ENCODE measurements at places on chromosomes 2 and 18. TPM values are rescaled to one million over a fixed set of nuclear protein-coding genes. Genes with fewer than 3 reads are reported as not detected.

Gene CRYGD
- total RNA-seq = 5.5 TPM

Gene HOXD3
- total RNA-seq = not detected

Gene GPR155
- total RNA-seq = 0.26 TPM

Gene GCG
- total RNA-seq = not detected

Gene PDK1
- total RNA-seq = 154 TPM

Gene SP140
- not detected for total RNA-seq

Gene CCDC68
- 0.10 TPM for total RNA-seq

Gene TUBA3E
- total RNA-seq = not detected

Gene DSC1
- 0.04 TPM for total RNA-seq

DNA sequence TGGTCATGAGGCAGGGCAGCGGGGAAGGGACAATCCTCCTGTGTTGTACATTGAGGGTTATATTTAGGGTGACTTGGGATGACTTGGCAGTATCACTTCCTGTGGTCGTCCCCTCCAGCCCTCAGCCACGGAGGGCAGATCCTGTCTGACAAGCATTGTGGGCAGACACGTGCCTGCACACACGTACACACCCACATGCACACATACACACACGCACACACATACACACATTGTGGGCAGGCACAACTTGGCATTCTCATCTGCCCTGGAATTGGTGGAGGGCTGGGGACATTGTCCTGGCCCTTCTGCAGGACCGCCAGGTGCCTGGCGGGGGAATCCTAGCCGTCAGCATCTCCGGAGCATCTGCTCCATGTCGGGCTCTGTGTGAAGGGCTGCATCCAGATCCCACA is 47.6 kb downstream of the ODC1 start:
- no peak for DNase-seq

DNA sequence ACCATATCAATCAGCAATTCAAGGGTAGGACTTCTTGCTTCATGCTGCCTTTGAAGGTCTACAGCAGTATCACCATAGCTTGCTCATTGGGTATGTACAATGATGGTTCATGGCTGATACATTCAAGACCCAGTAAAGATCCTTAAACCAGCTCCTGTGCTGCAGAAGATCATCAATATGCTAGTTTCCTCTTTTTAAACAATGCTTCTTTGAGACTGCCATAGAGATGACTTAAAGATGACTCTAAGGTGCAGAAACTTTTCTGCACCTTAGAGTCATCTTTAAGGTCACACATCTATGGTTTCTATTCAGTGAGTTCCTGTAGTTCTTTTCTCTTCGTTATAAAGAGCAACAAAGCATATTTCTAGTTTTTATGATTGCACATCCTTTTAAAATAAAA is 102.8 kb upstream of the KLHL14 start:
- no peak for DNase-seq

DNA sequence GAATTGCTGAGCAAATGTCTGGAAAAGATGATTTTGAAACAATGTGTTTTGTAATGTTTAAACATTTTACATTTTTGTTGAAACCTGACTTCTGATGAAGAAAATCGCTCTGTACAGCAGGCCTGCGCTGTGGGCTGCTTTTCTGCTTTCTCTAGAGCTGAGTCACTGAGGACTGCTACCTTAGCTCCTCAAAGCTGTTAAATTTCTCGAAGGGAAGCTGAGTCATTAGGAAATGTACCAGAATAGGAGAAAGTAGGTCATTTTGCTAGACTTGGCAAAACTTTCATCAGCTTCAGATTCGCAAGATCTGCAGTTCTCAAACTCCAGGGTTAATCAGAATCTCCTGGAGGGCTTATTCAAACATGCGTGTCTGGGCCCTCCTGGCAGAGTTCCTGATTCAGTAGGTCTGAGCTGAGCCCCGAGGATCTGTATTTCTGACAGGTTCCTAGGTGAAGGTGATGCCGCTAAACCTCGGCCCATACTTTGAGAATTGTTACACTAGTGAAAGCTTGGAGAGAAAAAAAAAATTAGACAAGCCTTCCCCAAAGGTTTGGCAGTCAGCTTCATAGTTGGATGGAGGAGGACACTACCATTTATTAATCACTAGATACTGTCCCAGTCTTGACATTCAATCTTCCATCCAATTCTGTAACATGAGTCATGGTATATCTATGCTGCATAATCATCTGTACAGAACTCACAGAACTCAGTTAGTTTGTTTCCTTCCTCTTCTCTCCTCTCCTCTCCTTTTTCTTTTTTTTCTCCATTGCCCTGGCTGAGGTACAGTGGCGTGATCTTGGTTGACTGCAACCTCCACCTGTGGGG is 297.6 kb downstream of the PARD3B start:
- no peak for DNase-seq

DNA sequence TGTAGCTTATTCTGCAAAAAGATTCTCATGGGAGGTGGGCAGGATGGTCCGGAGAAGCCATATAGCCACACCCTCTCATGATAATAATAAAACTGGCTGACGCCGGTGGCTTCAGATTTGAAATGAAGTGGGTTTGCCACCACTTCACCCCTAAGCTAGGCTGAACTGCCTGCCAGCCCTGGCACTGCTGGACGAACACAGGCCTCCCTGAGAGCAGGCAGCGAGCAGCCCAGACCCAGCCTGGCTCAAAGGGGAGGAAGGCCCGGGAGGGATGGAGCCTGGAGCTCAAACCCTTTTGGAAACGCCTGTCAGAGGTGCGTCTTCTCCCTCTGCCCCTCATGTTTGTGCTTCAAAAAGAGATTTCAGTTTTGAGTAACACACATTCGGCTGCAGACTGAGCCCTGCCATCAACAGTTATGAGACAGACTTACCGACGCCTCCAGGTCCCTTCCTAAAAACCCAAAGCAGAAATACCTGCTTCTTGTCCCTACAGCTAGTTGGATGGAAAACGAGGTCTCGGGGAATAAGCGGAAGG is 71.1 kb upstream of the HPCAL1 start:
- DNase-seq = no peak

- no peak for DNase-seq
These were observed 51.7 kb downstream of the VIT start for GRCh38 chr2:36748166-36748565.

- no peak for DNase-seq
These were observed 430.4 kb downstream of the LPIN1 start for GRCh38 chr2:12176623-12177454.

DNA sequence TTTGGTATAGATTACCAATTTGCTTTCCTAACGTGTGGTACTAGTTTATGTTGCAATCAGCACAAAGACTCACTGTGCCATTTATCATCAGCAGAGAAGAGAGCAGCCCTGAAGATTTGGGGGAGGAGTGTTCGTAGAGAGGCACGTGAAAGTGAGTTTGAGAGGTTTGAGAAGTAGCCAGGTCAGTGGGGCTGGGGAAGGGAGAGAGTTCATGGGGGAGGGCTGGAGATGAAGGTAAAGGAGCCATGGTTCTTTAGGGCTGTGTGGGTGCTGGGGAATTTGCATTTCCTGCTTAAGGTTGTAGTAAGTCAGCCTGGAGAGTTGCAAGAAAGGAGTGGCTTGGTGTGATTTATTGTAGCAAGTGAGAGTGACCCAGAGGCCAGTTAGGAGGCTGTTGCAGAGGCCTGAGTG is 172.1 kb downstream of the NEDD4L start:
- DNase-seq = peak; percentile 56

DNA sequence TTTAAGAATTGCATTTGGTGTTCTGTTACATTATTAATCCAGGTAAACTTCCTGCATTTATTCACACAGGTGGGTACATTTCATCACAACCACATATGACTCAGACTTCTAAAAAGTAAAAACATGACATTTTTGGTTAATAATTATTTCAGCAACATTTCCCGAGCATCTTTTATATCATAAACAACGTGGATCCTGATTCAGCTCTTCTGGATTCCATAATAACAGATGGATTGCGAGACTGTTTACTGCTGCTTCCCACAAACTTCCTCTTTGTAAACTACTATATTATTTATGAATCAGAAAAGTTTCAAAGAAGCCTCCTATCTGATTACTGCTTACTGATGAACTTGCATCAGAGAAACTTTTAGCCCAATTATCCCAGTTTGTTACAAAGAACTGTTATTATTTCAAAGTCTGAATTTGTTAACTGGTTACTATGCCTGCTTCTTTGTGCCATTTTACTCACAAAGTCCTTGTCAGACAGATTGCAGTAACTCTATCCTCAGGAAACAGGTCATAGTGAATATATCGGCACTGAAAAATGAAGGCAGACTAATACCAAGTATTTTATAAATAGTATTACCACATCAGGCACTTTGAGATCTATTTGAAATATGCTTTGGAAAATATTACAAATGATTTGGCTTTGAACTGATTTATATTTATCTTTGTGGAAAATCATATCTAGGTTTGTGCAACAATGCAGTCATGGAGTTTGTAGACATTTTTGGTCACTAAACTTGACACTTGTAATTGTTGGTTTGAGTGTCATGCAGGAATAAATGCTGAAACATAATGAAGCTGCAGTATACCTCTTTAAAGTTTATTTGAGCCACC is 511.6 kb downstream of the PLCL1 start:
- DNase-seq = no peak

DNA sequence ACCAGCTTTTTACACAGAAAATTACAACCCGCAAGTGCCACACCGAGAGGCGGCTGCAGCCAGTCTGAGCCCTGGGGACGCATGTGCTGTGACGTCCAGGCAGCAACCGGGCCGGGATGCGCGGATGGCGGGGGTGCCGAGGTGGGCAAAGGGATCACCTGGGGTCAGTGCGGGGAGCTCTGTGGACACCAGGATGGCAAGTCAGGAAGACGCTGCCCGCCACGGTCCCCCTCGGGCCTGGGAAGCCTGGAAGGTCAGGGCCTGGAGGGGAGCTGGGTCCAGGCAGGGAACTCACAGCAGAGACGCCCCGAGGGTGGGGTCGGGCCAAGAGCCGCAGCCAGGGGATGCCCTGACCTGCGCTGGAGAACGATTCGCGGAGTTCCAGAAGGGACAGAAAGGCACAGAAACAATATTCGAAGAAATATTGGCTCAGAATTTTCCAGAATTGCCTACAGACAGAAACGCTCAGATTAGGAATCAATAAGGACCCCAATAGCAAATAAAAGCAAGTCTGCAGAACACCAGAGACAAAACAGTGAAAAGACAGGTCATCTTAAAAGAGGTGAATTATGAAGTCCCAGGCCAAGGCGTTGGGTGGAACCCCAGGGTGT is 11.7 kb upstream of the KIF1A start:
- peak; percentile 87 for DNase-seq

DNA sequence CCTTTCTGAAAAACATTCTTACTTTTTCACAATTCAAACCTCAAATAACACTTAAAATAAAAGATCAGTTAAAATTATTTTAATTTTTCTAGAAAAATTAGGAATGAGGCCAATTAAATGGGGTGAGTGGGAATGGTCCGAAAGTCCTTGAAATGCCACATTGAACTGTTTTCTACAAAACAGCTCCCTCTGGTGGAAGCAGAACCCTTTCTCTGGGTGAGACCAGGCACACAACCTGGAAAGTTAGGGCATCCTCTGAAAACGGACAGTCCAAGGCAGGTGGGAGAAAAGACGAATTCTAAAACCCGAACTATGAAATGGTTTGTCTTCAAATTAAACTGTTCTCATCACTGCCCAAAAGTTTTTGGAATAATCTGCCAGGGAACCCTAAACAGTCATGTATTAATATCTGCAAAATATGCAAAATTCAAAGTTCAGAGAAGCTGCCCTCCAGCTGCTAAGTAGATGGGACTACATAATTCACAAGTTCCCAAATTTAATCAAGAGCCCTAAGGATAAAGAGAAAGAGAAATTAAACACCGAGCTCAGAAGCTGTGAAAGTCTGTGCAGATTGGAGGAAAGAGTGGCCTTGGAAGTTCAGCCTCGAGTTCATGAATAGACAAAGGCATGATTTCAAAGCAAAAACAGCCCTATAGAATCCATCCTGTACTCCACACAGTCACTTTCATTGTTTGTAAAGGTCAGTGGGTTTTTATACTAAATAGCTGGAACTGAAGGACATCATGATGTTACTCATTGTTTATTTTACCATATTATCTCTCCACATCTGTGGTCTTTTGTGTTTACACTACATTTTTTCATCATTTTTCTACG is 108.3 kb downstream of the PIEZO2 start:
- peak; percentile 73 for DNase-seq

GRCh38 chr2:28359222-28360057 is 33.2 kb upstream of the FOSL2 start:
- no peak for DNase-seq

DNA sequence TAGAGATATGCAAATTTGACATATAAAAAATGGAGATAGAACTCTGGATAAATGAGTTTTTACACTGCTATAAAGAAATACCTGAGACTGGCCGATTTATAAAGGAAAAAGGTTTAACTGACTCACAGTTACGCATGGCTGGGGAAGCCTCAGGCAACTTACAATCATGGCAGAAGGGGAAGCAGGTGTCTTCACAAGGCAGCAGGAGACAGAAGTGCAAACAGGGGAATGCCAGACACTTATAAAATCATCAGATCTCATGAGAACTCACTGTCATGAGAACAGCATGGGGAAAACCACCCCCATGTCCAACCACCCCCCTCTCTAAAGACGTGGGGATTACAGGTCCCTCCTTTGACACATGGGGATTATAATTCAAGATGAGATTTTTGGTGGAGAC is 1540.2 kb upstream of the SLC39A10 start:
- DNase-seq = no peak

GRCh38 chr2:4662161-4662779 is 958.9 kb downstream of the DCDC2C start:
- DNase-seq = no peak

DNA sequence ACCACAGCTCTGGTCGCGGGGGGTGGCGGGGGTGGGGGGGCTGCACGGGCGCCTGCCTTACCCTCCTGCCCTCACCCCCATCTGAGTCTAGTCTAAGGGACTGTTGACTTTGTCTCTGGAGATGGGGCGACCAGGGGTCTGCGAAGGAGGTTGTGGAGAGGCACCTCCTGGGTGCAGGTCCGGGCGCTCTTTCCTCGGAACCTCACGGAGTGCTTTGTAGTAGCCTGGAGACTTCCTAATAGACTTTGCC is 141.3 kb downstream of the MEIS1 start:
- no peak for DNase-seq

DNA sequence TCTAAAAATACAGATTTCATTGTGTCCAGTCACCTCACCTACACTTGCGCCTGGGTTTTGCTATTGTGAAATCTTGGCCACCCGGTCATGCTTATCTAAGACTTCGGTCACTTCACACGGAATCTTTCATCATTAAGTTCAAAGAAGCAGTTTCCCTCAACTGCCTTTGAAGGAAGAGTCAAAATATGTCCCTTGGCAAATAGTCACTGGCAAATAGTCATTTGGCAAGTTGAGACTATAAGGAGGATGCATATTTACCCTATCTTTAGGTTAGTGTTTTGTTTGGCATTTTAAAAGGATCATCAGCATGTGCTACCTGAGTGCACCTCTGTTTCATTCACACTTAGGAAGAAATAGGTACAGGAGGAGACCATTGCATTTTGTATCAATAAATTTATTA is 95.9 kb downstream of the FEZ2 start:
- DNase-seq = no peak

- no peak for DNase-seq
These were observed 90.2 kb downstream of the PXDN start for GRCh38 chr2:1653956-1654695.

GRCh38 chr2:150538651-150539201 is 51.3 kb upstream of the RND3 start:
- no peak for DNase-seq

- peak; percentile 98 for DNase-seq
These were observed at the start of gene KIF1A for GRCh38 chr2:240819858-240820606. TSS of gene KIF1A (minus strand) at chr2:240820219. CDS start at chr2:240797752, 22,467 bp downstream.

GRCh38 chr2:101327863-101328394 is 19.4 kb upstream of the RNF149 start:
- DNase-seq = no peak

GRCh38 chr2:37833423-37833822 is 91.7 kb upstream of the RMDN2 start:
- DNase-seq = no peak

GRCh38 chr2:226674123-226674522 is 125.5 kb downstream of the IRS1 start:
- no peak for DNase-seq
